ACHN (cell line): ENCODE measurements at places on chromosomes 13 and 19.

- DNase-seq = no peak
These were observed 35.4 kb downstream of the KL start for GRCh38 chr13:33051632-33052031.

DNA sequence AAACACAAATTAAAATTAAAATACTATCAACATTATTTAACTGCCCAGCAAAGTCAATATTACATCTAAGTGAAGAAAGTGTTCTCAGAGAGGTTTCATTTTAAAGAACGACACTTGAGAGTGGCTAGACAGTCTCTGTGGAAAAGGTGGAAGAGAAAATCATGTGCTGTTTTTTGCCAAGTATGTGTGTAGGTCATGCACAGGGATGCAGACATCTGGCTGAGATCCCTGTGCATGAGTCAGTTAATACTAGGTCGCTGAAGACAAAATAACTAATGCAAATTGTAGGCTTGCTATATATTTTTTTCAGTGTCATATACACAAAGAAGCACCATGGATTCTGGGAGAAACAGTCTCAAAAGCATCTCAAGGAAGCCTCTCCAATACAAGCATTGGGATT, 44.3 kb upstream of the ENOX1 start:
- DNase-seq = no peak

DNA sequence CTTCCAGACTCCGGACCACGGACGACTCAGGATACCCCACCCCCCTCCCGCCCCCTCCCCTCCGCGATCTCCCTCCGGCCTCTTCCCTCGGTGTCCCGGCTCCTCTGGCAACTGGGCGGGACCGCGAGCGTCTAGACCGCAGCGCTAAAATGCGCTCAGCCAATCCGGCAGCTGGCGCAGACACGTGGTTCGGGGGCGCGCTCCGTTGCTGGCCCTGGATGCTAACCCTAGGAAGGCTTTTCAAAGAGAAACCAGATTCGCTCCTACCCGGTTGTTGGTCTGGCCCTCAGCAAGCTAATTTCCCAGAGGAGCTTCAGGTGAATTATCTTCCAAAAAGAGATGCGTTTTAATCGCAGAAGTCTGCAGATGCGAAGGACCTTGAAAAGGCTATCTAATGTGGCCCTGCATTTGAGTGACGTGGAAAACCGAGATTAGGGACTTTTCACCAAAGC, at the start of gene DZIP1:
TSS of gene DZIP1 (minus strand) at position 106 of the 452 bp plus-strand sequence. CDS start 2,677 bp downstream, outside the sequence.
- DNase-seq = no peak

GRCh38 chr19:48715681-48716171, 3.8 kb downstream of the MAMSTR start:
- DNase-seq = no peak

- DNase-seq = no peak
These were observed 403.6 kb downstream of the SPRY2 start for GRCh38 chr13:79937311-79937710.

DNA sequence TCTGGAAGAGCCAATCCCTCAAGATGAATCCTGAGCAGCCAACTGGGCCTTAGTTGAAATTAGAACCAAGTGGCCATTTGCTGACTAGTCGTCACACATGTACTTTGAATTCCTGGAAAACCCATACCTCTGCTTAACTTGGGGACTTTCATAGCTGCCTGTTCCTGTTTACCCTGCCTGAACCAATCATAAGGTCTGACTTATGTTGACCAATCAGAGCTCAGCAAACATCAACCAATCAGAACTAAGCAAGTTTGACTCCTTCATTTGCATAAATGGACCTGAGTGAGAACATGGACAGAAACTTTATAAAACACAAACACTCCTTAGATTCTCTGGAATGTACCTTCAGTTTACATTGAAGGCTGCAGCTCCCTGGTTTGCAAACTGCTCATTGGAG, 50.8 kb downstream of the LATS2 start:
- no peak for DNase-seq

- no peak for DNase-seq
These were observed at the start of gene SOX1 for GRCh38 chr13:112067116-112067741. TSS of gene SOX1 (plus strand) at chr13:112067149. CDS start at chr13:112067659, 510 bp downstream.

DNA sequence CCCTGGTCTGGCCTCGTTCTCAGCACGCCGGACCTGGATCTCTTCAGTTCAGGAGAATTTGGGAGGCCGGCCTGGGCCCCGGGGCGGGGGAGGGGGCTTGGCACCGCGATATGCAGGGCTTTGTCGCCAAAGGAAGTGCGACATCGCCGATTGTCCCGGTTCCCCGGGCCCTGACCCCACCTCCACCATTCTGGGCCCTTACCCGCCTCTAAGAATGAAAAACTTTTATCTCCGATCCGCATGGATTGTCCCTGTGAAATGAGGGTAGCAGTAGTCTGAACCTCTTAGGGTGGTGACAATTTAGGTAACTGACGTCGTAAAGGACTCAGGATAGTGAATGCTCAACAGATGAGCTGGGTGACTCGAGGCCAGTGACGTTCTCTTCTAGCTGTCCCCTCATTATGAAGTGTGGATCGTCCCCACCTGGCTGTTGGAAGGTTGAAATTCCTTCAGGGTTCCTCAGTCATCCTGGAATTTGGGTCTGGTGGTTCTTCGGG, 650 bp downstream of the DDA1 start:
- no peak for DNase-seq

DNA sequence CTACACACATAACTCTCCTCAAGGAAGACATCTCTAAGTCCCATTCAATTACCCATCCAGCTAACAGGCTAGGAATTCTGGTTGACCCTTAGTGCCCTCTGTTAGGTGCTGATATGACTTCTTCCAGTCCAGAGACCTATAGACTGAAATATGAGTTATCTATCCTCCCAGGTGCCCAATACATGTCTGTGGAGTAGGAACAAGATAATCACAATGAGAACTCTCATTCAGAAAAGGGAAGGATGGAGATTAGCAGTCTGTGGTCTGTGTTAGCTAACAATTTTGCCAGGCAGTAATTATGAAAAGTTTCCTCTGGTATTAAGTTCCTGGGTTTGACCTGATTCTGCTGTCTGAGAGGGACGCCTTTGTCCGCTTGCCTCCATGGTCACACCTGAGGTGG, 44.2 kb upstream of the SLAIN1 start:
- no peak for DNase-seq

DNA sequence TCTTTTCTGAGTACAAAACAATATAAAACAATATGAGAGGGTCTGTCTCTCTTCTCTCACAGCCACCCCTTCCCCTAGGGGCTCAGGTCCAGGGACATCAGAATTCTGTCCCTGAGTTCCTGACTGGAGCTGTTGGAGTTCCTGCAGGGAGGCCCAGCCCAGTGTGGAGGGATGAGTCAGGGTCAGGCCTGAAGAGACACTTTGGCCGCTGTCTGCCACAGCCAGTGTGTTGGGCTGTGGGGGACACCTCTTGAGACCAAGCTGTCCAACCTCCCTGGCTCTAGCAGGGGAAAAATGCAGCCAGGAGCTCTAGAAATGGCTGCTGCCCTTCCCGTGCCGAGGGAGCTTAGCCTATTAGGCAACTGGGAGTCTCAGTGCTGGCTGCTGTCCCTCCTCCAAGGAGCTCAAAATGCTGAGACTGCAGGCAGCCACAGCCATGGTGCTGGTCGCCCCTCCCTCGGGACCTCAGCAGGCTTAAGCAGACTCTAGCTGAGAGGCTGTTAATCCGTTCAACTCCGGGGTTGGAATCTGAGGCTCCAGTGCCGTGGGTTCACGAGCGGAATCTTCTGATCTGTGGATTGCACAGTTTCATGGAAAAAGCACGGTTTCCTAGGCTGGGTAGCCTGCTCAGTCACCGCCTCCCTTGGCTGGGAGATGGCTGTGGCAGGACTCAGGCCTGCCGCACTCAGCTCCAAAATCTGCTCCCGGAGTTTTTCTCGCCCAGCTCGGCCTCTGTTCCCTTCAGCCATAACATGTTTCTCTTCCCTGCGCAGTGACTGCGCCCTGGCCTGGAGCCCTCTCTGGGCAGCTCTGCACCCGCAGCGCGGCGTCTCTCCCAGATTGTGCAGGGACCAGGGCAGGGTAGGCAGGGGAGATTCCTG, 3.8 kb upstream of the ZNF626 start:
- DNase-seq = no peak
